ENCODE measurements at places on chromosomes 6 and 20. TPM values are rescaled to one million over a fixed set of nuclear protein-coding genes. Genes with fewer than 3 reads are reported as not detected.

DNA sequence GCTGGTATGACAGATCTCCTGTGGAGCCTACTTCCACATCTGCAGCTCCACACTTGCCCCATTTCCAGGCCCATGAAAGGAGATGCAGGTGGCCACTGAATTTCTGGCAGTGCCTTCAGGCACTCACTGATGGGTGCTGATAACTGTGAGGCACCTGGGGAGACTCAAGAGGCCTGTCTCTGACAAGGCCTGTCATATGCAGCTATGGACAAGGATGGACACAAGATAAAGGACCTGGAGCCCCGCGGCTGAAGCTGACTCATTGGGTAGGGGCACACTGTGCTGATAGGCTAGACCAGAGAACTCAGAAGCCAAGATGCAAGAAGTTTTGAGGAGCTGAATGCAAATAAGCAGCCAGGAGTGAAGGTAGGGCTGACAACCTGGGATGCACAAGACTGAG, 81.0 kb upstream of the LRFN2 start:
- no peaks in the 10 kb centered on the region for H3K27me3 ChIP-seq
- DNase-seq: no peak
- no peak overlapping the region for H3K4me3 ChIP-seq
- no peaks in the 10 kb centered on the region for H3K36me3 ChIP-seq

- no peaks in the 10 kb centered on the region for H3K4me1 ChIP-seq
- H3K27ac ChIP-seq: no peak overlapping the region
- H3K27me3 ChIP-seq: no peaks in the 10 kb centered on the region
- H3K4me3 ChIP-seq: no peak overlapping the region
Observed at GRCh38 chr20:35267092-35267491, 10.8 kb downstream of the MMP24OS start.

GRCh38 chr6:43981363-43981990, 145.8 kb downstream of the MRPL14 start:
- peaks cover 3% of the 10 kb centered on the region for H3K4me1 ChIP-seq
- H3K36me3 ChIP-seq: no peaks in the 10 kb centered on the region
- peaks cover 14% of the 10 kb centered on the region for H3K27me3 ChIP-seq

GRCh38 chr6:147322299-147323162, 118.3 kb downstream of the STXBP5 start:
- no peak overlapping the region for H3K27ac ChIP-seq
- DNase-seq: no peak
- H3K27me3 ChIP-seq: no peaks in the 10 kb centered on the region
- peaks cover 6% of the 10 kb centered on the region for H3K36me3 ChIP-seq
- H3K4me3 ChIP-seq: no peak overlapping the region

DNA sequence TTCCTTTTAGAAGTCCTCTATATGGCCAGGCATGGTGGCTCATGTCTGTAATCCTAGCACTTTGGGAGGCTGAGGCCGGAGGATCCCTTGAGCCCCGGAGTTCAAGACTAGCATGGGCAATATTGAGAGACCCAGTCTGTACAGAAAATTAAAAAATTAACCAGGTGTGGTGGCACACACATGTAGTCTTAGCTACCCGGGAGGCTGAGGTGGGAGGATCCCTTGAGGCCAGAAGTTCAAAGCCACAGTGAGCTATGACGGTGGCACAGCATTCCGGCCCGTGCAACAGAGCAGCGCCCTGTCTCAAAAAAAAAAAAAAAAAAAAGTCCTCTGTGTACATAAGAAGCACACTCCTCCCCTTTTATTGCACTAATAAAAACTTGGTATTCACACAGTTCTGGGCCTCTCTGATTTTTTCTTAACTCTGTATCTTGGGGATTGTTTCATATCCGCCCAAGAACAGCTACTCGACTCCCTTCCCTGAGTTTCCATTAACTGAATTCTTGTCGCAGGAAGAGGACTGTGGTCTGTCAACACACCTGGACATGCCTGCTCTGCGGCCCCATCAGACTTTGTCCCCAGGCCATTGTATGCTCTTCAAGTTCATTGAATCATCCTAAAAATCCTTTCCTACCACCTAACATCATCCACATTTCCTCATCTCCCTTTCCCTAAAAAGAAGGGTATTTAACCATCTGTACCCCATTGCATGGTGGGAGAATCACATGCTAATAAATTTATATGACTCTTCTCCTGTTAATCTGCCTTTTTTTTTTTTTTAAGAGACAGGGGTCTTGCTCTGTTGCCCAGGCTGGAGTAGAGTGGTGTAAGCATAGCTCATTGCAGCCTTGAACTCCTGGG, 25.9 kb upstream of the PPP1R3G start:
- no peak for DNase-seq
- no peaks in the 10 kb centered on the region for H3K36me3 ChIP-seq
- no peaks in the 10 kb centered on the region for H3K27me3 ChIP-seq
- H3K4me3 ChIP-seq: no peak overlapping the region
- H3K27ac ChIP-seq: no peak overlapping the region

GRCh38 chr20:59400708-59401107, 100.3 kb downstream of the EDN3 start:
- H3K4me3 ChIP-seq: no peak overlapping the region
- no peaks in the 10 kb centered on the region for H3K36me3 ChIP-seq
- DNase-seq: no peak
- peaks cover 42% of the 10 kb centered on the region for H3K27me3 ChIP-seq
- H3K27ac ChIP-seq: no peak overlapping the region

The ZSCAN23 gene
- 2.1 TPM for polyA plus RNA-seq

The CYP24A1 gene
- polyA plus RNA-seq: 7.3 TPM

The DACT2 gene
- 0.19 TPM for polyA plus RNA-seq

The BTNL2 gene
- polyA plus RNA-seq: not detected
